ENCODE measurements at places on chromosomes 13 and 19.

- peak; percentile 52 for DNase-seq
Observed at GRCh38 chr19:41753936-41754529, 1.3 kb upstream of the CEACAM6 start.

DNA sequence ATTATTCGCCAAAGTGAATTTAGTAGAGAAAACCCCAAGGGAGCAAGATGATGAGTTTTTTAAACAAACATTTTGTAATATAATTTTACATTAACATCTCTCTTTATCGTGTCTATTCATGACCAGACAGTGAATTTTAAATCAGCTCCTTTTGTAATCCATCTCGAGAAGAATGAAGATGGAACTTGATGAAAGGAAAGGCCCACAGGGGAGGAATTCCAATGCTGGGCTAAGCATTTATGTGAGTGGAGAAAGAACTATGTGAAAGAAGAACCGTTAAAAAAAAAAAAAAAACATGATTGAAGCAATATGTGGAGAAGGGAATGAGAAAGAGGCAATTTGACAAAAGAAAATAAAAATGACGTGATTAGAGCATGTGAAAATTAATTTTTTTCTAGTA, 170.6 kb downstream of the KCTD12 start:
- no peak for DNase-seq

DNA sequence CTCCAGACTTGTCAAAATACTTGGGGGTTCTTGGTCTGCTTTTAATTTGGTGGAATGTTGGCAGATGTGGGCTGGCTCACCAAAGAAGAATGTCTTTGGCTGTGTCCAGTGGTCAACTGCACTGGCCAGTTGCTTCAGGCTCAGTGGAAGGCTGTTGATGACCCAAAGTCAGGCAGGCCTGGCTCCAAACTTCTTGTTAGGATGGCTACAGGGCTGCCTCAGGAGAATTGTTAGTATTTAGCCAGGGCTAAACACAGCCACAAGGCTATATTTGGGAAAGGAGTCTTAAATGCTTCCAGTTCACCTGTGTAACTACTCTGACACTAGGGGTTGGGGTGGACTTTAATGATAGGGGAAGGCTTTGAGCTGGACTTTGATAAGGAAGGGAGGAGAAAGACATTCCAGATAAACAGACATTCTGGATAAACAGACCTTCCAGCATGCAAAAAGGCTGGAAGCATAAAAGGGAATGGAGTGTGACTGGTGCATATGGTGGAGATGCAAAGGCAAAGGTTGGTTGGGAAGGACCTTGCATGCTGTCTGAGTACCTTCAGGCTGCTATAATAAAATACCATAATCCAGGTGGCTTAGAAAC, 116.8 kb downstream of the FOXO1 start:
- DNase-seq, result no peak

DNA sequence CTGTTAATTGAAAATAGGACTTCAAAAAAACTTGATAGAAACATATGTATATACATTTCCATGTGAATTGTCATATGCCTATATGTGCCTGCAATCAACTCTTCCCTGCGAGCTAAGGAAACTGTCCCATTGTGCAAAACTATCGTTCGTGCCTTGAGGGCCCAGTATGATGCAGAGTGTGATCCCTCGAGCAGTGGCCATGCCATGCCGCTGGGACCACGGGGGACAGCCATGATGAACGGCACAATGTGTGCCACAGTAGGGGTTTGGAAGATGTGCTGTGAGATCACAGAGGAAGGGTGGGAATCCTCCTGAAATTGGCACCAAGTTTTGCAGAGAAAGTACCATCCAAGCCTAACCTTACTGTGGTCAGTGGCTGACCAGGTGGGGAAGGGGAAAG, 118.1 kb upstream of the SOX1 start:
- DNase-seq, result no peak

DNA sequence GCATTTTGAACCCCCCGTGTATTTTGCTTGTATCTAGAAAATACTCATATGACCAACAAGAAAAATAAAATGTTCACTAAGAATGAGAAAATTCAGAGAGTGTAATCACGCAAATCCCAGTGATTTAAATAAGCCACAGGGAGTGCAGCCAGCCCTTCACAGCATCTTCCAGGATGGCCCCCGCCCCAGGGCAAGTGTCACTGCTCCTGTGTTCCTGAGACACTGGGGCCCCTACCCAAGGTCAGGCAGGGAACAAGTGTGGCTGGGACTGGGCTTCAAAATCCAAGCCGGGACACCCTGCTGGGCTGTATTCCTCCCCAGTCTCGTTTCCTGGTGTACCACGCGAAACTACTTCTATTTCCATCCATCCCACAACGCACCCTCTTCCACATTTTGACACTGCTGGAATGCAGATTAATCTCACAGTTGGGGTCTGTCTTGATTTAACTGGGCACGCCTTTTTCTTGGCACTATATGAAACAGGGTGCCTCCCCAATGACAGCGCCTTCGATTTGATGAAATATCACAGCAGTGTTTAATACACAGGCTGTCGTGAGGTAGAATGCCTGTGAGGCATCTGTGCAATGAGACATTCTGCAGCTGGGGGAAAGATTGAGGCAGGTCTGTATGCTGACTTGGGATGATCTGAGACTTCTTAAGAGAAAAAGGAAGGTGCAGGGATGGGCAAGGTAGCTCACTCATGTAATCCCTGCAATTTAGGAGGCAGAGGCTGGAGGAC, 18.3 kb upstream of the CCNP start:
- DNase-seq, result no peak

DNA sequence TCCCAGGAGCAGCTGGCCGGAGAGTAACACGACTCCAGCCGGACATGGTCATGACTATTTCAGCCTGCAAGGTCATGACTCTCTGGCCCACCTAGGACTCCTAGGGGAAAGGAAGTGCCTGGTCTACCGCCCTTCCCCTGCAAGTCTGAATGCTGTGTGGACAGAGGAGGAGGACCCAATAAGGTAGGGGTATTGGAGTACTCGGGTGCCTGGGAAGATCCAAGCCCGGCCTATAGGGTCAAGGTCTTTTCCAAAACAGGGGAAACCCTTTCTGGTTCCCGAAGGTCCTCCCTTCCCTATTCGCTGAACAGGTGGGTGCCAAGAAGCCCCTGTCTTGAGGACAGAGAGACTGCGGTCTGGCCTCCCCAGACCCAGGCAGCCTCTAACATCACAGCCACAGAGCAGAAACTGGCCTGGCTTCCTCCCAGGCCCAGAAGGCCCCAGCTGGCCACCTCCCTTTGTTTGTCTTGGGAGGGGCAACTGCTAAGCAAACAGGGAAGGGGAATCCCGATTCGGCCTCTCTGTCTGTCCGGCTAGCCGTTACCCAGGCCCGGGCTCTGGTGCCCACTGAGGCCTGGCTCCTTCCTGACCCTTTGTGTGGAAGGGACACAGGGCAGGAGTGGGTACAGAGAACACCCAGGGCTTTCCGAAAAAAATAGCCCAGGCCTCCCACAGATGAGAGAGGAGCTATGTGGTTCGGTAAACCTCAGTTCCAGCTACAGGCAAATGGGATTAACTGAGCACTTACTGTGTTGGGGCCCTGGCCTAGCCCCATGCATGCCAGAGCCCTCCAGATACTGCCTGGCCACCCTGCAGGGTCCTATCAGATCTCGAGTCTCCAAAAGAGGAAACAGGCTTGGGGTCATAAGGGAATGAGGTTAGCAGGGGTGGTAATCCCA, 5.2 kb upstream of the GRAMD1A start:
- no peak for DNase-seq

DNA sequence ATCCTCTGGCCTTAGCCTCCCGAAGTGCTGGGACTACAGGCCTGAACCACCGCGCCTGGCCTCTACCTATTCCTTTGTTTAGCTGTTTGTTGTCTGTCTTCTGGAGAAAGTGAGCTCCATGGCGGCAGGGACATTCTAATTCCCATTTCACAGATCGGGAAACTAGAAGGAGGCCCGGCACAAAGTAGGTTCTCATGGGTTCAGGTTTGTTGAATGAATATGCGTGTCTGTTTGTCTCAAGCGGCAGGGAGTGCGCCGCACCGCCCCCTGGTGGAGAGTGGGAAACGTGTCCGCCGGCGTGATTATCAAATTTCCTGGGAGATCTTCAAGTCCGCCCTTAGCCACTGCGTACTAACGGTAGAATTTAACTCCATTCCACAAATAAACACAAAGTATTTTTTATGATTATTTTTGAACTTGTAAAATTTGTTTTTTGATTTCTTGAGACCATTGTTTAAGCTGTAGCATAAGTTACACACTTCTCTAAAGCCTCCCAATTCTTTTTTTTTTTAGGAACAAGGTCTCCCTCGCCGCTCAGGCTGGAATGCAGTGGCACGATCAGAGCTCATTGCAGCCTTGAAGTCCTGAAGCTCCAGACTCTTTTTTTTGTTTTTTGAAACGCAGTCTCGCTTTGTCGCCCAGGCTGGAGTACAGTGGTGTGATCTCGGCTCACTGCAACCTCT, 8.9 kb upstream of the CCDC9 start:
- no peak for DNase-seq

- no peak for DNase-seq
Observed at GRCh38 chr13:112775791-112776279, 86.0 kb downstream of the ATP11A start.

- no peak for DNase-seq
Observed at GRCh38 chr13:111361046-111361872, 40.8 kb downstream of the TEX29 start.

- DNase-seq, result no peak
Observed at GRCh38 chr13:103031332-103031873, 34.8 kb downstream of the SLC10A2 start.

DNA sequence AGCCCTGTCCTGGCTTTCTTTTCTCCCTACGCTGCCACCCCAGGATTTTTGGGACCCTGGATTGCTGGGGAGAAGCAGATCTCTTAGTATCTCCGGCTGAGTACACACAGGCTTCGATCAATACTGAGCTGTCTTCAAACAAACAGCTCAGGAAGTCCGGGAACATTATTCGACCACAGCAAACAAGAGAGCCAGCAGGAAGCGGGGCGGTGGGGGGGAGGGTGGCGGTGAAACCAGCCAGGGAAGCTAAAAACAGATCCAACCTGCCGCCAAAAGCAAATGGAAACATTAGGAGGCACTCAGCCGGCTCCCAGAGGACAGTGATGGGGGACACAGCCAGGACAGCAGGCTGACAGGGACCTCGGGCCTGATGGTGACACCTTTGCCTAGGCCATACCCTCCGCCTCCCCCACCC, 12.2 kb upstream of the BCAM start:
- peak; percentile 82 for DNase-seq

DNA sequence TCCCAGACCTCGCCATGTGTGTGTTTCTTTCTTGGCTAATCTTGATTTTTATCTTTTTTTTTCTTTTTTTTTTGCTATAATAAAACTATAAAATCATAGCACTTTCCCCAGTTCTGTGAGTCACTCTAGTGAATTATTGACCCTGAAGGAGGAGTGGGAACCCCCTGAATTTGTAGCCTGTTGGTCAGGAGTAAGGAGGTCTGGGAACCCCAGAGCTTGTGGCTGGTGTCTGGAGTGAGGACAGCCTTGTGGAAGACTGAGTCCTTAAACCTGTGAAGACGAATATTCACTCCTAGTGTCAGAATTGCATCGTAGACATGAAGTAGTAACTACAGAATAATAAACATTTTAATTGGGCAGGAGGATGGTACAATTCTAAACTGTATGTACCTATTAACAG, 7.4 kb downstream of the EID2B start:
- no peak for DNase-seq

GRCh38 chr19:4914736-4915501, 5.6 kb downstream of the UHRF1 start:
- DNase-seq, result no peak

DNA sequence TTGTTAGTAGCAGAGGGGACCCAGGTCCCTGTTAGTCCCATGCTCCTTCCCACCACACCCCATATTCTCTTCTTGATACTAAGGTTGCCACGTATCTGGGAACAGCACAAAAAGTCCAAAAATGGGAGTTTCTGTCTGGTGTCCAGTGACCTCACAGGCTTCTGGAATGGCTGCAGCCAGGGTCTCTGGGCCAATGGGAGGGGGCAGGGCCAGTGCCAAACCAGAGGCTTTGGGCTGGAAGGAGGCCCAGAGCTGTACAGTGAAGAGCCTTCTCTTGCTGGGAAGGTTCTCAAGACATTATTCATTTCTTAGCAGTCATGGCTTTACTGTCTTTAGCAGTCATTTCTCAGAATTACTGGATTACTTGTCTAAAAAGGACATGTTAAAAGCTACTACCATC, 119.2 kb downstream of the FRY start:
- no peak for DNase-seq

DNA sequence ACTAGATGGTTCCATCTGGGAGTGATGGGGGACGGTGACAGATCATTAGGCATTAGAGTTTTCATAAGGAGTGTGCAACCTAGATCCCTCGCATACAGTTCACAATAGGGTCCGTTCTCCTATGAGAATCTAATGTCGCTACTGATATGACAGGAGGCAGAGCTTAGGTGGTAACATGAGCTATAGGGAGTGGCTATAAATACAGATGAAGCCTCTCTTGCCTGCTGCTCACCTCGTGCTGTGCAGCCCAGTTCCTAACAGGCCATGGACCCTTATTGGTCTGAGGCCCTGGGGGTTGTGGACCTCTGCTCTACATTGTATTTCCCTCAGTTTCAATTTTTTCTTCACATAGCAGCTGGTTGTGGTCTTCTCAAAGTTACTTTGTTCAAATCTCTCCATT, 56.5 kb downstream of the CDK8 start:
- DNase-seq, result no peak

Data from NCI-H1092 (cell line).